Stimulated activated CD4-positive, alpha-beta T cell treated with anti-CD3 and anti-CD28 coated beads, Interleukin-1b, Interleukin-23, amount 100 ng/mL, for 4 hours (primary cell): ENCODE measurements at places on chromosomes 7 and 10.

- no peak for DNase-seq
Observed at GRCh38 chr7:100706672-100707311, 871 bp downstream of the POP7 start.

- no peak for DNase-seq
Observed at GRCh38 chr10:6399231-6399741, 180.8 kb downstream of the PRKCQ start.

DNA sequence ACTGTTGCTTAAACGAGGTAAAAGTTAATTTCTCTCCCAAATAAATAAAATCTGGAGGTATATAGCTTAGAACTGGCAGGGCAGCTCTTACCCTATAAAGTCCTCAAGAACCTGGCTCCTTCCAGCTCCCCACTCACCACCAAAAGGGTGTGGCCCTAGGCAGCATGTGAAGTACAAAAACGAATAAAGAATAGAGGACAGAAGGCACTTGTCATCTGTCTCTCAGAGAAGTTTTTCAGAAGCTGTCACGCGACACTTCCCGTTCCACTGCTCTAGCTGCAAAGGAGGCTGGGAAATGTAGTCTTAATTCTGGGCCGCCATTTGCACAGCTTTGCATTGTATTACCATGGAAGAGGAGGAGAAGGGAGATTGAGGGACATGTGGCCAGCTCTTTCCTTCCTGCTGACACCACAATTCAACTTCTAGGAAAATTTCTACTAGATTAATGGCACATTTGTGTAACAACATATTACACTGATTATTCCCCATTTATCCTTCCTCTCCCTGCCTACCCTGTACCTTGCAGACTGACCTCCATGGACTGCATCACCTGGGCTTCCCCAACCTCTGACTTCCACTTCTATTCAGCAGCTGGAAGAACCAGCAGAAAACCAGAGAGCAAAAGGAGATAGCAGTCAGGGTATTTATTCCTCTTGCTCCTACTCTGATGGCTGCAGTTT is 62.2 kb downstream of the CCDC71L start:
- DNase-seq = peak; percentile 22

- no peak for DNase-seq
Observed at GRCh38 chr7:108265007-108265406, 134.8 kb upstream of the LAMB4 start.

DNA sequence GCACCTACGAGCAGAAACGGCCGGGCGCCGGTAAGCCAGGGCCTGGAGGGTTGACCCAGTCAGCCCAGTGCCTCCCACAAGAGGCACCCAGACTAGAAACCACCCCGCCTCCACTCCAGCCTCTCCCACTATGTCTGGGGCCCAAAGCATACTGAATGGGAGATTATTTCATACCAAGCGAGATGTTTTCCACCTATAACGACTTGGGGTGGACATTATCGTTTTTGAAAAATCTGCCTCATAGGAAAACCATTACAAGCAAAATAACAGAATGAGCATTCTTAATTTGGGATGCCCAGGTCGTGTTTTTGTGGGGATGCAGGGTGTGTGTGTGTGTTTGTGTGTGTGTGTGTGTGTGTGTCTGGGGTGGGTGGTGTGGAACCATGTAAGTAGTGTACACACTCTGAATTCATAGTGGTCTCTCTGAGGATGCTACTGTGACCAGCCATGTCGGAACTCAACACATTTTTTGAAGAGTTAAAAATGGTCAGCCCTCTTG is 1.6 kb downstream of the HOXA6 start:
- no peak for DNase-seq

- no peak for DNase-seq
Observed at GRCh38 chr10:56728349-56728748, 367.3 kb upstream of the ZWINT start.

- no peak for DNase-seq
Observed at GRCh38 chr10:103836861-103837260, 18.5 kb downstream of the SH3PXD2A start.

GRCh38 chr7:22990588-22990949 is 23.4 kb downstream of the HYCC1 start:
- DNase-seq = no peak

- DNase-seq = no peak
Observed at GRCh38 chr10:35226507-35226906, 99.9 kb downstream of the CREM start.

GRCh38 chr7:117171106-117171505 is 151.8 kb downstream of the WNT2 start:
- DNase-seq = no peak

- DNase-seq = no peak
Observed at GRCh38 chr7:95972523-95972922, 200.2 kb downstream of the DYNC1I1 start.

DNA sequence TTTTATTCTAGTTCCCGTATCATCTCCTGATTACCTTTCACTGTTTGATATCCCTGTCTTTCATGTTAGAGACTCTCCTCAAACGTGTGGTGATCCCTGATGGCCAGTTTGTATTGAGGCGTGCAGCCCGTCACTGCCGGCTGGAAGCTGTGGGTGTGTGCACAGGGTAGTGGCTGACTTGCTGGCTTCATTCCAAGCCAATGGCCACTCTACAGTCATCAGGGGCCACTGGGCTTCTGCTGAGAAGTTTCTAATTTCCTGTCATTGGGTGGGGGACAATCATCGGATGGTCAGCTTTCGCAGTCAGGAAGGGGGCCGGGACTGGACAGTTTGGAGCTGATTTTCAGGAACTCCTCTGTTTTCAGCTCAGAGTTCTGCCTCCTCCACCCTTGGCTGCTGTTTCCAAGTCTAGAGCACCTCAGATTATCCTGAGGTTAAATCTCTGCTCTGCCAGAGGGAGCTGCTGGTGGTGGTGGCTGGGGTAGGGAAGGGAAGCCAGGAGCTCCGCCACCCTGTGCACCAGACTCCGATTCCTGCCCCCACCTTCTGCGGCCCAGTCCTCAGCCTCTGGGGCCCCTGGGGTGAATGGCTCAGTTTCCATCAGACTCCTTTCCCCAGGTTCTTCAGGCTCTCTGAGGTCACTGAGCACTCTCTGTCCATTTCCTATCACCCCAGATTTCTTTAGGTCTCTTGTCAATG is 34.9 kb downstream of the BAIAP2L1 start:
- DNase-seq = no peak

- DNase-seq = no peak
Observed at GRCh38 chr10:132354356-132355094, 22.5 kb downstream of the LRRC27 start.

DNA sequence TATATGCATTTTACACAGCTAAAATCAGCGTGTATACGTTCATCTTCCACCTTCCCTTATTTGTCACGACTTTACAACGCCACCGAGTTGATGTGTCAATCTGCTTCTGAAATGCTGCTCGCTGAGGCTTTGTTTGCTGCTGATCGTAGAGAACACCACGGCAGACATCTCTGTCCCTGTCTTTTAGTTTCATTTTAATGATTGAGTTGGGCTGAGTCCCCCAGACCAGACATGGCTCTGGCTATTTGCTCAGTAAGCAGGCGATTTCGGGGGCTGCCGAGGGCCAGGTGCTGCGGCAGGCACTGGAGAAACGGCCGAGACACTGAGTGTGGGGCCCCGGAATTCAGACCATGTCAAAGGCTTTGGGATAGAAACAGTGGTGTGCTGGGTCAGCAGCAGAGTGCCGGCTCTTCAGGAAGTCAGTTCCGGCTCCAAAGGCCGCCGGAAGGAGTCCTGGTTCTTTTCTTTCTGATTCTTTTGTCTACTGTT is 5.0 kb downstream of the LRRC27 start:
- no peak for DNase-seq

DNA sequence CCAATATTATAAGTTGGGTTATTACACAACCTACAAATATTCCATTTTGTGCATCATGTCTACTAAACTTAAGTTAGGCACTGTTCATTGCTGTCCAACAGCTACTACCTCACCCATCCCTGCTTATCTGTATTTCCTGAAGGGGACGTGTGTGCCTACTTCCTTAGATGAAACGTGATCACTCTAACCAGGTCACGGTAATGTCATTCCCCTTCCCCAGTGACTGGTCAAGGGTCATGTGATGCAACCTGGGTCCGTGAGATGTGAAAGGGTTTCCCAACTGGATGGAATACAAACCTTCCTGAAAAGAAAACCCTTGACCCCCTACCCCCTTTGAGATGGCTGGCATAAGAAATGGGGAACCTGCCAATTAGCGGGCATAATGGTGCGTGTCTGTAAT is 1.6 kb upstream of the NSMCE4A start:
- no peak for DNase-seq

GRCh38 chr7:14069961-14070360 is 80.5 kb upstream of the ETV1 start:
- no peak for DNase-seq

- no peak for DNase-seq
Observed at GRCh38 chr10:77247031-77247990, 390.3 kb downstream of the KCNMA1 start.

DNA sequence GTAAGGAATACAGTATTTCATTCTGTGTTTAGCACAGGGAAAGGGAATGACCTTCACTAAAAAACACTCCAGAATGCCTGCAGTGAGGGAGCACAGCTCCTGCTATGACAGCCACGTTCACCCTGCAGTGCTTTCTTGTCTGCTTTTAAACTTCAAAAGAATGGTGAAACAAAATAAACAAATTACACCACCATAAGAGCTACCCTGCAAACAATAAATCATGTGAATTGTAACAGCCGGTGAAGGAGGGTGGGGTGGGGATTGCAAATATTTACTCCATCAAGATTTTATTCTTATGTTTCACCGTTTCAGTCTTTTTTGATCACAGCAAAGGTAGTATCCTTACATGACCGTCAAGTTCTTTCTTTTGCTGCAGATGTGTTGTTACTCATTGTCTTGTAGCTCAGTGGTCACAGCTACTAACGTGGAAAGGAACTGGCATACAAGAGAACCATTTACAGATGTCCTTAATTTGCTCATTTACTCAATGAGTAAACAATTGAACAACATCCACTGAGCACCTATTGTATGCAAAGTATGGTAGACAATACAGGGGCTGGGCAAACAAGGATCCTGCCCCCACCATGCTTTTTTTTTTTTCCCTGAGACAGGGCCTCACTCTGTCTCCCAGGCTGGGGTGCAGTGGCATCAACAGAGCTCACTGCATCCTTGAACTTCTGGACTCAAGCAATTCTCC is 4.1 kb upstream of the CHN2 start:
- DNase-seq = no peak
